ENCODE measurements at places on chromosomes 4 and X. TPM values are rescaled to one million over a fixed set of nuclear protein-coding genes. Genes with fewer than 3 reads are reported as not detected.

- peak; percentile 99 for DNase-seq
Observed at GRCh38 chrX:1391707-1392375, at the start of gene SLC25A6. Gene SLC25A6 (minus strand): TSS chrX:1392113. CDS start chrX:1392009, 104 bp downstream.

DNA sequence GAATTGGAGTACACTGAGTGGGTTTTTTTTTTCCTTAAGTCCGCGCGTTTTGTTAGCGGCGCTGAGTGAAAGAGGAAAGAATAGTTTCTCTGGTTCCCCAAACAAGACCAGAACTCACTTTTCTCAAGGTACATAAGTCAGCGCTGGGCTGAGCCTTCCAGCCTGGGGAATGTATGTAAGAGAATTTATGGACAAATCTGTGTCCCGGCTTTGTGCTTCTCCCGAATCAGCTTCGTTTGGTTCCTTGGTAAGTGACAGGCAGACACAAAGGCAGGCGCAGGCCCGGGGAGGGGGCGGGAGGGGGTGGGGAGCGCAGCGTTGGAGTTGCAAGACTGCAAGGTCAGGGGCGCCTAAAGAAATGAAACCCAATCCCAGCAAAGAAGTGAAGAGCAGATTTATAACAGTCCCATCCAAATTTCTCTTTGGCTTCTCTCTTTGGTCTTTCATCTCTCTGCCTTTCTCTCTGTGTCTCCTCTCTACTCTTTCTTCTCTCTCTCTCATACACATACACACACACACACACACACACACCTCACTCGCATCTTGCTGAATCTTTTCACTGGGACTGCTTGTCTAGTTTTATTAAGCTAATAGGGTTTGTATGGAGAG lies 981 bp downstream of the TET2 start:
- peak; percentile 39 for DNase-seq

DNA sequence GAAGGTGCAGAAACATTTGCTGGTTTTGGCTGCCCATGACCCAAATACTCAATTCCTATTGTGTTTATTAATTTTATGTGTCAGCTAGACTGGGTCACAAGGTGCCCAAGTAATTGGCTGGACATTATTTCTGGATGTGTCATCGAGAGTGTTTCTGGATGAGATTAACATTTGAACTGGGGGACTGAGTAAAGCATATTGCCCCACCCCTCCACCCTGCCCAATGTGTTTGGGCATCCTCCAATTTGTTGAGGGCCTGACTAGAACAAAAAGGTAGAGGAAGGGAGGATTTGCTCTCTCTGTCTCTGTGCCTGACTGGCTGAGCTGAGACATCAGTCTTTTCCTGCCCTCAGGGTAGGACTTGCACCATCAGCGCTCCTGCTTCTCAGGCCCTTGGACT lies 29.7 kb upstream of the LCORL start:
- no peak for DNase-seq

NAP1L3 gene
- total RNA-seq: 1.6 TPM

USP9X gene
- total RNA-seq: 60.5 TPM

F11 gene
- not detected for total RNA-seq

PRR32 gene
- not detected for total RNA-seq

GRCh38 chr4:76993787-76994641 lies 44.5 kb downstream of the SEPTIN11 start:
- DNase-seq: peak; percentile 82

DNA sequence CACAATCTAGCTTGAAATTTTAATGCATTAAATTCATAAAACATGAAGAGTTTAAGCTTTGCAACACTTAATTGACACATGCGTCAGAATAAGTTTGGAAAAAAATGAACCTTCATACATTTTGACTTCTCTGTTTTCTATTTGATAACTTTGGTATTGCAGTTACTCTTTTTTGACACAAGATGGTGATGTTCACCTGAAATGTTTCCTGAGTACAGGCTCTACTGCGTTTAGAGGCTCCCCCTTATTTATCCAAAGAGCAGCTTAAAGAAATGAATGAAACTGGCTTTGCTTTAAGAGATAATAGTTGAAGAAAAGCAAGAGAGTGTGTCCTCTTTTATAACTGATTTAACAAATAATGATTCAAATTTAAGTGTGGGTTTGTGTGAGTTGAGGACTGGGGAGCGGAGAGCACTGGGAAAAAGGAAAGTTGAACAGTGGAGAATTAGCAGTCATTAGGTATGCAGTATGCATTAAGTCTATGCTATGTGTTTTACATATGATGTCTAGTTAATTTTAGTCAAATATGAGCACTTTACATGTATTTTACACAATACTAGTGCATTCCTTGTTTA lies 180.6 kb upstream of the NUDT6 start:
- no peak for DNase-seq

CLGN gene
- 0.23 TPM for total RNA-seq

RPA4 gene
- total RNA-seq: 0.38 TPM

DNA sequence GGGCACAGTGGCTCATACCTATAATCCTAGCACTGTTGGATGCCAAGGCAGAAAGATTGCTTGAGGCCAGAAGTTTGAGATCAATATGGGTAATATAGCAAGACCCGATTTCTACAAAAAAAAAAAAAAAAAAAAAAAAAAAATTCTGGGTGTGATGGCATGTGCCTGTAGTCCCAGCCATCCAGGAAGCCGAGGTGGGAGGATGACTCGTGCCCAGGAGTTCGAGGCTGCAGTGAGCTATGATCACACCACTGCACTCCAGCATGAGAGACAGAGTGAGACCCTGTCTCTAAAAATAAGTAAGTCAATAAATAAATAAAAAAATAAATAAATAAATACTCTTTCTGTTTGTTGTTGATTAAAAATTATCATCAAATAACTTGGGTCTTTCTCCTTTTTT lies 62.4 kb upstream of the BMPR1B start:
- DNase-seq: peak; percentile 22

GRCh38 chr4:98446499-98447375 lies 185.6 kb downstream of the RAP1GDS1 start:
- DNase-seq: peak; percentile 85

FOXR2 gene
- total RNA-seq: not detected

UBA1 gene
- 243 TPM for total RNA-seq

GRCh38 chrX:38891641-38892413 lies 90.6 kb downstream of the MID1IP1 start:
- peak; percentile 64 for DNase-seq

- no peak for DNase-seq
Observed at GRCh38 chrX:22134681-22135080, 102.6 kb downstream of the PHEX start.

SHROOM2 gene
- total RNA-seq: not detected

WDR17 gene
- total RNA-seq: 0.63 TPM

DNA sequence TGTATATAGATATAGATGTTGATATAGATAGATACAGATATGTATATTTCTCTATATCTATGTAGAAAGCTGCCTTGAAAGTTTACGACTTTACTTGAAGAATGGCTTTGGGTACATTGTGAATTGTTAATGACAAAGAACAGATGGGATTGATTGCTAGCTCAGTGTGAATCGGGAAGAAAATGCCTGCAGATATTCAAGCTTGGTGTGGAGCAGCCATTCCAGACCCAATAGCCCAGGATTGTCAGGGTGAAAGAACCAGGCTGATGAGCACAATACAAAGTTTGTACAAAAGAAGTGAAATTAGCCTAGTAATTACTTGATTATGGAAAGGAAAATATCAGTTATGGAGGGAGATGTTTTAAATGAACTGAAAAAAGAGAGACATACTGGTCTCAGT lies 946.2 kb downstream of the STPG2 start:
- DNase-seq: no peak
